ENCODE measurements at places on chromosomes 7 and 10.

DNA sequence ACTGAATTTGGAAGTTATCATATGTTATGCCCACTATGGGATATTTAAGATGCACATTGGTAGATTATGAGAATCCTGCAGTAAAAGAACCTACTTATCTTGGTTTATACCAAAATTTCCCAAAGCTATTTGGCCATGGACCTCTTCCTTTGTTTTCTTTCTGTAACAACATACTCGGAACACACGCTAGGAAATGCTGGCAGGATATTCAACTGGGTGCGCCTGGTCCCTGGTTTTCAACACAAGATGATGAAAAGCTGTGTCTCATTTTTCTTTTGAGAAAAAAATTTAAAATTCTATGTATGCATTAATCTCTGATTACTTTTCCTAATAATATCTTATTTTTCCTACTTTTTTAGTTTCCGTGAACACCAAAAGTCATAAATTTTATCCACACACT lies 128.5 kb upstream of the NRP1 start:
- DNase-seq: no peak

DNA sequence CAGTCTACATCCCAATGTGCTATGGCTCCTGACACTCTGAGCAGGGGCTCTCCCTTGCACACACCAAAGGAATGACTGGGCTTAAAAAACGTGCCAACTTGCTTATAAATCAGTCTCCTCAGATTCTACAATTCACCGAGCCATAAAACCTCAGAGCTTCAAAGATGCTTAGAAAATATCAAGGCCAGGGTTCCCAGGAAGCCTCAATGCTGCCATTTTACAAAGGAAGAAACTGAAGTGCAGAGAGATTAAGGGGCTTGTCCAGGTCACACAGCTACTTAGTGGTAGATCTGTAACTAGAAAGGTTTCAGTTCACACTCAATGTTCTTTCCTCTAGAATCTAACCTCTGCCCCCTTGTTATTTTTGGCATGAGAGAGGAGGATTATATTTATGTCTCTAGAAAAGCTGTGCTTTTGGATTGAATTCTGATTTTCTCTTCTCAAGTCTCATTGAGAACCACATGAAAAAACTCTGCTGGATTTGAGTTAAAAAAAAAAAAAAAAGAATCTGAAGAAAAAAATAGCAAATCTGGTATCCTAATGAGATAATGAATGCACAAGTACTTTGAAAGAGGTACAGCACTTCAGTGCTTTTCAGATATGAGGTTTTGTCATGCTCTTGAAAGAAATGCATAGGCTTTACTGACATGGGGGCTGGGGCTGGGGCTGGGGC lies 22.3 kb upstream of the TSPAN33 start:
- no peak for DNase-seq

- DNase-seq: no peak
Measured at GRCh38 chr7:38424750-38425463, 151.5 kb upstream of the TARP start.

DNA sequence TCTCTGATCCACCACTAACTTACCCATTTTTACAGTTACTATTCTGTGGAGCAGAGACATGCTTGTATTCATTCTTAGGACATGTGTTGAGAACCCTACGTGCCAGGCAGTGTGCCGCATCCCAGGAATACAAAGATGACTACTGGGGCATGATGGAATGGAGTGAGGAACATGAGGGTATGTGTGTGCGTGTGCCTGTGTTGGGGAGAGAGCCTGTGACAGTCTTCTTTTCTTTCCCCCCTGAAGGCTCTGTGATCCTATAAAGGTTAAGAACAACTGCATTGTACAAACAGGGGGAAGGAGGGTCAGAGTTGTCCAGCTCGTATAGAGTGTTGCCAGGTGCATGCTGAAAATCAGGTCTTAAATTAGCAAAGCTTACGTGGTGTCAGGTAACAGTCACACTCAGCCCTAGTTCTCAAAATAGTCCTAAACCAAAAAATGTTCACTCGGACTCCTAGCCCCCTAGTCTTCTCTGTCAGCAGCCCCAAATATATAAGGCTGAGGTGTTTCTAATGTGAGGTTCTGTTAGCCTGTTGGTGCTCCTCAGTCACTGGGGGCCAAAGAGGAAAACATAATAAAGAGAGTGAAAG lies 161.9 kb downstream of the CELF2 start:
- no peak for DNase-seq

Measured in activated naive CD4-positive, alpha-beta T cell treated with anti-CD3 and anti-CD28 coated beads for 36 hours (primary cell).